NCI-H1092 (cell line): ENCODE measurements at places on chromosomes 13 and 19.

GRCh38 chr19:23415034-23415433 lies 19.8 kb upstream of the ZNF91 start:
- no peak for DNase-seq

GRCh38 chr19:44813841-44814470 lies 5.1 kb downstream of the BCAM start:
- no peak for DNase-seq

- no peak for DNase-seq
These were observed 827 bp downstream of the CKM start for GRCh38 chr19:45321848-45322247.

DNA sequence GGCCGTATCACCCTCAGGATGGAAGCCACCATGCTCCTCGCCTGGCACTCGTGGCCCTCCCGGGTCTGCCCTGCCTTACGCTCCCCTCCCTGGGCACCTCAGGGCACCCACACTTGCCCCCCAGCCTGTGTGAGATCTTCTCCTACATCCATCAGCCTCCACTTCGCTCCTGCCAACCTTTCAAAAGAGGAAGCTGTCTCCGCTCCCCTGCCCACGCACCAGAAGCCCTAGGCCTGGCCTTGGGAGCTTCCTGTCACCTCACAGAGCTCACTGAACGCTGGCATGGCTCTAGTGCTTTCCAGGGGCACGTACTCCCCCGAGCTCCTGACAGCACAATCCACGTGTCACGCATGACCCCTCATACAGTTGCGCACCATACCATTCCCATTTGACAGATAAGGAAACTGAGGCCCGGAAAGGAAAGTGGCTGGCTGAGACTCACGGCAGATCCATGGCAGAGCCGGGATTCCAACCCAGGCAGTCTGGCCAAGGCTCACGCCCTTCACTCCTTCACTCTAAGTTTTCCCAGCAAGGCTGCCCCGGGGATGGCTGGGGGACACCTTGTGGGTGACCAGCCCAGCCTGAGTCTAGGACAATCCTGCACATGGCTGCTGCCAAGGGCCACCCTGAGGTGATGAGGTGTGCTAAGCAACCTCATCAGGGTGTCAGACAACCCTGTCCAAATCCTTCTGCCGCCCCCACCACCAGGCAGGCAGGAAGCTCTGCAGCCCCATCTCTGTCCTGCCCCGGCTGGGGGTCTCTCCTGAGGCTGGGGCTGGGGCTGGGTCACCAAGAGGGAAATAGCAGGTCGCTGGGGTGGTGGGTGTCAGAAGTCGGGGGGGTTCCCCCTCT lies 19.3 kb downstream of the PPP1R12C start:
- no peak for DNase-seq

DNA sequence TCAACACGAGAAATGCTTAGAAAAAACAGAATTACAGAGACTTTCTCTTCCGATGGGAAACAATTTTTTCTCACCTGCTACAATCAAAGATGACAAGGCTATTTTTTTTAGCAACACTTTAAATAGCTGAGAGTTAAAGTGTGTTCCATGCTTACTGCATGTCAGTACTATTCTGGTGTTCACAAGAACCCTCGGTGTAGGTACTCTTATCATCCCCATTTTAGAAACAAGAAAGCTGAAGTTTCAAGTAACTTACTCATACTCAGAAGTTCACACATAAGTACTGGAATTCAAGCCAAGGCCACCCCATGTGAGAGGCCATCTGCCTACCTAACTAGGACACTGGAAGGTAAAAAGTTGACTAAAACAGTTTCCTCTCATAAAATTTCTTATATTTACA lies 9.0 kb upstream of the TNFRSF19 start:
- DNase-seq, result no peak

- DNase-seq, result no peak
These were observed 152.5 kb downstream of the IER2 start for GRCh38 chr19:13302526-13303270.

GRCh38 chr13:28621449-28621848 lies 37.5 kb upstream of the POMP start:
- no peak for DNase-seq

DNA sequence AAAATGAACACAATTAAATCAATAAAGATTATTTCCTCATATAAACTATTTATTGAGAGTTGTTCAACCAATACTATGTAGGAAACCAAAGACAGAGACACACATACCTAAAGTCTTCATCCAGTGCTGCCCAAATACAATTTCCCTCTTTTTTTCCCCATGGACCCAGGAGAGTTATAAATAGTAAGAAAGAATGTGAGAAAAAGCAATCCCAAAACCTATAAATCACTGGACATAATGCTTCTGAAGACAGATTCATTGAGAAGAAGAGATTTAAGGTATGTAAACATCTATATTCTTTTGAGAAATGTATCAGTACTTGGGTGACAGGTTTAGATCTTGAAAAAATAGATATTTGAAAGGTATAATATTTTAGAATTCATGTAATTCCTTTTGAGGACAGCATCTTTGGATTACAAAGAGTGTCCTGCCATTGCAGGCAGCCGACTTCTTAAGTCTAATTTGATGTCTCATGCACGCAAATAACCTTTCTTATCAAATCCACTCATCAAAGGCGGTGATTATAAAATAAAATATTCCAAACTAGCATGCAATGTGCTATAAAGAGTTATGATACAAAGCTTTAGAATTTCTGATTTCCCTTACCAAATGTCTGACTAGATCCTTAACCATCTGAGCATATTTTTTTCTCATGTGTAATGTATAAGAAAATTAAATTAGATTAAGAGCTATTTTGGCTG lies 739.4 kb downstream of the LIG4 start:
- no peak for DNase-seq

GRCh38 chr19:9709305-9709704 lies 34.4 kb upstream of the ZNF562 start:
- no peak for DNase-seq

DNA sequence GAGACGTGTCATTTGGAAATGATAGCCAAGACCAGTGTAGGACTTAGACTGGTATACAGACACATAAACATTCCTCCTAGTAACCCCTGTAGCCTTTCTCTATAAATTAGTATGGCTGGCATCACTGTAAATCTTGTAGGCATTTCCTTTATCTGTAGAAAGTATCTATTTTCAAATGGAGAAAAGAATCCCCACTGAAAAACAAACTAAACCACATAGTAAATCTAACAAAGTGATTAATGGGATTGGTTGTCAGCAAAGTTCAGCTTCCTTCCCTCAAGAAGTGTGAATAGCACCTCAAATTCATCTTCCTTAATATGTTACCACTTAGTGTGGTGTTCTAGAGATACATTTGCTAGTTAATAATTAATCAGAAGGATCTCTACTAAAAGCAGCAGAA lies 119.4 kb upstream of the NBEA start:
- DNase-seq, result no peak

GRCh38 chr13:30708541-30708940 lies 26.8 kb upstream of the ALOX5AP start:
- DNase-seq, result no peak

DNA sequence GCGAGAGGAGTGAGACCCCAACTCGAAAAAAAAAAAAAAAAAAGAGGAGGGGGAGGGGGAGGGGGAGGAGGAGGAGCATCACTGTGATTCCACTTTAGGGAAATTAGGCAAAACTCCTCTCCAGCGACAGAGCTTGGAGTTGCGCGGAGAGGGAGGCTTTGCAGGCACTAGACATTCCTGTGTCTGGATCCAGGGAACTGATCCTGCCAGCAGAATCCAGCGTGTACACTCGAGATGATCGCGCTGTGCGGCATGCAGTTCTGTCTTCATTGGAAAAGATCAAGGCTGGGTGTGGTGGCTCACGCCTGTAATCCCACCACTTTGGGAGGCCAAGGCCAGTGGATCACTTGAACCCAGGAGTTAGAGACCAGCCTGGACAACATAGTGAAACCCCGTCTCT lies 29.6 kb upstream of the KLF2 start:
- DNase-seq, result no peak

GRCh38 chr19:54478677-54479266 lies 5.7 kb upstream of the CDC42EP5 start:
- peak; percentile 11 for DNase-seq

DNA sequence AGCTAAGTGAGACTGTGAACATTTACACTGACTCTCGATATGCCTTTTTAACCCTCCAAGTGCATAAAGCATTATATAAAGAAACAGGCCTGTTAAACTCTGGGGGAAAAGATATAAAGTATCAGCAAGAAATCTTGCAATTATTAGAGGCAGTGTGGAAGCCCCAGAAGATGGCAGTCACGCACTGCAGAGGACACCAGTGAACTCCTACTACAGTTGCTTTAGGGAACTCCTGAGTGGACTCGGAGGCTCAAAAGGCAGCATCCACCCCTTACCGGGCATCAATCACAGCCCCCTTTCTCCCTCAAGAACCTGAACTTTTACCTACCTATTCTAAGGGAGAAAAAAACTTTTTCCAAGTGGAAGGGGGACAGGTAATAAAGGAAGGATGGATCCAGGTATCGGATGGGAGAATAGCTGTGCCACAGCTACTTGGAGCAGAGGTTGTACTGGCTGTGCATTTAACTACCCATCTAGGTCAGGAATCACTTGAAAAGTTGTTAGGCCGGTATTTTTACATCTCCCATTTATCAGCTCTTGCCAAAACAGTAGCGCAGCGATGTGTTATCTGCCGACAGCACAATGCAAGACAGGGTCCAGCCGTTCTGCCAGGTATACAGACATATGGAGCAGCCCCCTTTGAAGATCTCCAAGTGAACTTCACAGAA lies 80.1 kb downstream of the ZNF486 start:
- DNase-seq, result peak; percentile 16

DNA sequence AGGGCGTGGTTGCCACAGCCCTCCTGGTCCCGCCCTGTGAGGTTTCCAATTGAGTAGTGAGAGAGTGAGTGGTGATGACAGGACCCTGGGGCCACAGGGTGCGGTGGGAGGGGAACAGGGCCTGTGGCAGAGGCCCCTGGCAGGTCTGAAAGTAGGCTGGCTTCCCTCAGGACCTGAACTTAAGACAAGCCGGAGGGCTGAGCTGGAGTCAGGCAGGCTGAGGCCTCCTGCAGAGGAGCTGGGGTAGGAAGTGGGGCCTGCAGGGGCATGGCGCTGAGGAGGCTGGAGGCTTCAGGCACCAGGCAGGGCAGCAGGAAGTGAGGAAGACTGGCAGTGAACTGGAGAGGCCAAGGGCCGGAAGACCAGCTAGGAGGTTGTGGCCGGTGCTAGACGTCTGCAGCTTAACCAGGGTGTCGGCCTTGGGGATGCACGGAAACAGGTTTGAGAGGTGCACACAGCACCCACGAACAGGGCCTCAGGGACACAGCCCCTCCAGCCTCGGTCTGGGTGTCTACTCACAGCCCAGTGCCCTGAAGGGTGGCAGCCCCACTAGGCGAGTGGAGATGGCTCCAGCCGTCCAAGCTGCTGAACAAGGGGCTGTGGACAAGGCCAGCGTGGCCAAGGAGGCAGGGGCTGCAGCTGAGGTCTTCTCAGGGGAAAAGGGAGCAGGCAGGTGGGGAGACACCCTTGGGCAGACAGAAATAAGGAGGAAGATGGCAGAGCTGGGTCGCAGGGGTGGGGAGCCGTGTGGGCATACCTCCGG lies 17.8 kb downstream of the POP4 start:
- DNase-seq, result no peak

GRCh38 chr19:17333611-17334413 lies 843 bp downstream of the ANO8 start:
- no peak for DNase-seq
